ENCODE measurements at places on chromosomes 1 and 21.

- no peak for DNase-seq
Measured at GRCh38 chr1:235720544-235720943, 71.0 kb upstream of the GNG4 start.

DNA sequence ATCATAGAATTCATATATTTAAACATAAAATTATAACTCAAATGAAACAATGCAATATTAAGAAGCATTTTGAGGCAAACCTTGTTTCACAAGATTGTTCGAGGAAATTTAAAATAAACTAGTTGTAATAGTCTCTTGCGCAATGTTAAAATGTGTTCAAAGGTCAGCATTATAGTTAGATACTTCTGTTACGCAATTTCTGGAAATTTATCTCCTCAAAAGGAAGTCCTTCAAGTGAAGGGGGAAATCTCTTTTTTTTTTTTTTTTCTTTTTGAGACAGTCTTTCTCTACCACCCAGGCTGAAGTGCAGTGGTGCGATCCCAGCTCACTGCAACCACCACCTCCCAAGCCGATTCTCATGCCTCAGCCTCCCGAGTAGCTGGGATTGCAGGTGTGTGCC is 52.1 kb downstream of the FMO4 start:
- no peak for DNase-seq

DNA sequence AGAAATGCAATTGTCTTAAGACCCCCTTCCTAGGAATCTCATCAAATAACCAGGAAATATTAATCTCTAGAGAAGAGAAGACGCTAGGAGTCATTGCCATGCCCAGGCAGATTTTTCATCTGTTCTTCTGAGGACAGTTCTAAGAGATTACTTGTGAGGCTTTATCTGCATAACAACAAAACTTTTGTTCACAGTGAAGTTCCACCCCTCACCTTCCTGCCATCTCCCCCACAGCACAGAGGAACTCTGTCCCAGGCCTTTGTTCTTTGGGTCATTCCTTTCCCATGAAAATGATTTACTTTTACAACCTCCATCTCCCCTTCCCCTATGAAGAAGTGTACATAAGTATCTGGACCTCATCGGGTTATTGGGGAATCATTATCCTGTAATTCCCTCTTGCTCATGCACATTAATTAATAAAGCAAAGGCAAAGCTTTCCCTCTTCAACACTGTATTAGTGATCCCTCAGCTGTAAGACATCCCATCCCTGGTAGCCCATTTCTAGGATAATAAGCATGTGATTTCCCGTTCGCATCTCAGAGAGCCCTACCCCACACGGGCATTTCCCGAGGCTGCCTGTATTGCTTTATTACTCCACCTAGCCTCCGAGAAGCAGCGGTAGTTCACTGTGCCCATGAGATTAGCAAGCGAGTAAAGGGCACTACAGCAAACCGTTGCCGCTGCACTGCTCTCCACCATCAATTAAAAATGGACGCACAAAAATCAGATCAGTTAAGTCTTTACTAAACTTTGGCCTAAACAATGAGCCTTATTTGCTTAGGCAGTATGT is 384.4 kb upstream of the CAMK1G start:
- DNase-seq, result no peak

DNA sequence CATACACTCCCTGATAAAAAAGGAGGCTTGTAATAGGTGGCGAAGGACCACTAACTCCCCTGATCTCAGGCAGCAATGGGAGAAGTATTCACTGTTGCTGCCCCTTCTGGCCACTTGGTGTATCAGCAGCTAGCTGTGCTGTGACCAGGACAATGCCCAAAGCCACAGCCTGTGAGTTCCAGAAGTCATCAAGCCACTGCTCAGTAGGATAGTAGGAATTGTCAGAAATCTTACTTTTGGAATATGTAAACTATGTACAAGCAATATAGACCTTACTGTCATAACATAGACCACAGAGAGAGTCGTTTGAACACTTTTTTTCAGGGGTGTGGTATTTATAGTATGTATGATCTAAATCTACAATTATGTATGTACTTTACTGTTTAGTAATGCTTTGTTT is 248.3 kb upstream of the CAMK1G start:
- DNase-seq, result peak; percentile 51

DNA sequence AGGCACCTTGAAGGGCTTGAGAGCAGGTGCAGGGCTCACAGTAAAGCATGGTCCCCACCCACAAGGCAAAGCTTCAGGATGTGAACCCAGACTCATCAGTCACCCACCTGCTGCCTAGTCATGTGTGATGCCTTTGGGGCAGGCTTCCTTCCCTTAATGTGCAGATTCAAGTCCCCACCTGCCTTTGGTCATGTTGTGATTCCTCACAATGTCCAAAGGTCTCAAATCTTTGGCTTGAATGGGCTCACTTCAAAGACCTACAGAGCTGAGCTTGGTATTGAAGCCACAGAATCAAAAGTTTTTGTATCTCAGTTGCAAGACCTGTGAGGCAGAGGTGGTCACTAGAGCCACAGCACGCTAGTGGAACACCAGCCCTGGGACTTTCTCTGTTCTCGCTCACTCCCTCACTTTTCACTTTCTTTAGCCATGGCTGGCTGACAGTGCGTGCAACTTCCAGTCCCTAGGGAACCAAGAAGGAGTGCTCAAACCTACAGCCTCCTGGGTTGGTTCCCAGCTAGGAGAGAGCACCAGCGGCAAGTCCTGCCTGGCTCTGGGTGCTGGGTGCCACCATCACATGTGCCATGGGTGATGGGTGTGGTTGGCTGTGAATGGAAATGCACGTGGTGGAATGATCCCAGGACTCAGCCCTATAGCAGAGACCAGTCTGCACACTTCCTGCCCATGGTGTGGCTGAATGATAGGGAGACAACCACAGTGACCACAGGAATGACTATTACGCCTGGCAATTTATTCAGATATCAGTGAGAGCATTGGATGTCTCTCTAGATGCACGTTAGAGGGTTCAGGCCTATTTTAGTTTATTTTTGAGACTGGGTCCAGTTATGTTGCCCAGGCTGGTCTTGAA is 26.4 kb upstream of the CLIC6 start:
- DNase-seq, result no peak

GRCh38 chr1:203506858-203507626 is 13.1 kb downstream of the OPTC start:
- DNase-seq, result no peak

DNA sequence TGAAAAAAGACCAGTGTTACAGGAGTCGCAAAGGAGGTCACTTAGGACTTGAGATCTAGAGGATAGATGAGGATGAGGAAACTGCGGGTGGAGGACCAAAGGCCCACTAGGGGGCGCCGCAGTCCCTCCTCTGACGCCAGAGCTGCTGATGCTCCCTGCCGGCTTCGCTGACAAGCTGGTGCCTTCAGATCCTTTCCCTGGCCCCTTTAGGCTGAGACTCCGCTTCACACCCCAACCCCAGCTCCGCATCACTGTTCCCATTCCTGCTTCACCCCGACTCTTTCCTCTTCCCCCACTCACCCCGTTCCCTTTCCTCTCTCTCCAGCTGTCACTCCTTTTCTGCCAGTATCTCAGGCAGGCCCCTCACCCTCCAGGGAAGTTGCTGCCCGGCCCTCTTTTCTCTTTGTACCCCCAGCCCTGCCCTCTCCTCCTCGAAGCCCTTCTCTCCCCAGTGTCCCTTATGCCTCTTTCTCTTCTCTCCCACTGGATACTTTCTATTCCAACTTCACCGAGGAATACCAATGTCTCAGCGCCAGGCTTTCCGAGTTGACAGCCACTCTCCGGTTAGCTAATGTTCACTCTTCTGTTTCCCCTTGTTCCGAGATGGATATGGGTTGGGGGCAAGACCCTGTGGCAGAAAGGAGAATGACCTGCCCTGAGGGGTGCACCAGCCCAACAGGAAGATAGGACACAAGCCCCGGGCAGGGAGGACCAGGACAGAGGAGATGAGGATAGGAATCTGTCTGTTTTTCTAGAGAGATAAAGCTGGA is 4.5 kb downstream of the KCNJ9 start:
- DNase-seq, result peak; percentile 93

Data from activated CD8-positive, alpha-beta memory T cell treated with anti-CD3 and anti-CD28 coated beads, Interleukin-2, amount 50 U/mL, for 48 hours (primary cell).